ENCODE measurements at places on chromosomes 11 and 22.
A peak's percentile ranks its signal among the peaks of the same experiment; 100 is the strongest.

DNA sequence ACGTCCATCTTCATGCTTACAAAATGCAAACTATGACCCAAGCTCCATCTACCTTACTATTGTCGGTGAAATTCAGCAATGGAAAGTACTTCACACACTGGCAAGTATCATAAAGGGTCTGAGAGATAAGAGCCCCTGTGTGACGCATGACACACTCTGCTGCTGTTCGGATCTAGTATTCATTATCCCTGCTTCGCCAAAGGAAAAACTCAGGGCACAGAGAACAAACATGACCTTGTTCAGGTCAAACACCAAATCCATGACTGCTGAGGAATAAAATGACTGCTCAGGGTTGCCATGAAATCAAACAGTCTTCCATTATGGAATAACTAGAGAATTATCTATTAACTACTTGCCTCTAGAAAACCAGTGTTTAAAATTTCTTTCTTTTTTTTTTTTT, 73.0 kb downstream of the MICAL3 start:
- DNase-seq = no peak

GRCh38 chr22:35984183-35985175, 44.1 kb downstream of the RBFOX2 start:
- DNase-seq = no peak

DNA sequence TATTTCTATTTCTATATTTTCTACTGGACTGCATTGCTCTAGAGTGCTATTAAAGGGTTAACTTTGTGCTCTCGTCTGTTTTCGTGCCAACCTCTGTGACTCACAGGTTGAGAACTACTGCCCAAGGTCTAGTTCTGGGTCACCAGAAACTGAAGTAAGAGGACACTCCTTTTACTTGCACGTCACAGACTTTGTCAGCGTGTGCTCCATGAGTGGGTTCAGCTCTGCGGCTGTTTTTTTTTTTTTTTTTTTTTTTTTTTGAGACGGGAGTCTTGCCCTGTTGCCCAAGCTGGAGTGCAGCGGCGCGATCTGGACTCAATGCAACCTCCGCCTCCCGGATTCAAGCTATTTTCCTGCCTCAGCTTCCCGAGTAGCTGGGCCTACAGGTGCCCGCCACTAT, 49.8 kb downstream of the CLMP start:
- no peak for DNase-seq

- no peak for DNase-seq
These were observed 63.9 kb downstream of the PKNOX2 start for GRCh38 chr11:125228445-125228844.

DNA sequence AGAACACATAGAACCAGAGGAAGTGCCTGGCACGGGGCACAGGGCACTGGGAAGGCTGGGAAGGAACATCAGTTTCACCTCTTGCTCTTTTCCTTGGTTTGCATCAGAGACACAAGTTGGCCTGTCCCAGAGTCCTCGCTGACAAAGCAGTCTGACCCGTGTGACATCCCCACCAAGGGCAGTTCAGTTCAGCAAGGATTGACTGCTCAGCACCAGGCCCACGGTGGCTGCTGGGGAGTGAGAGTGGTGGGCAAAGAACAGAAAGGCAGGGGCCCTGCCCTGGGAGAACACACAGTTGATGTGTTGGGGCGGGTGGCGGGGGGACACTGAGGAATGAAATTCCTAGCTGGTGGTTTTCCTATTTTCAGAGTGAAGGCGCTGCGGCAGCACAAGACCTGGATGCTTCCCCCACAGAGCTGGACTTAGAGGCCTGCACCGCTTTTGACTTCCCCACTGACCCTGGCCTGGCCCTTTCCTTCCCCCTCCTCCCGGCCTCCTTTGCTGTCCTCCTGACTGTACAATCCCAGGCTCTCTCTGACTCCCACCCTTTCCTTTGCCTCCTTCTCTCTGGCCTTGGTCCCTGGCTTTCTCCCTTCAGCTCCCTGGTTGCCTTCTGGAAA, 2.2 kb upstream of the TMPRSS13 start:
- DNase-seq = no peak

- no peak for DNase-seq
These were observed 6.1 kb downstream of the HEPHL1 start for GRCh38 chr11:94027210-94027609.

DNA sequence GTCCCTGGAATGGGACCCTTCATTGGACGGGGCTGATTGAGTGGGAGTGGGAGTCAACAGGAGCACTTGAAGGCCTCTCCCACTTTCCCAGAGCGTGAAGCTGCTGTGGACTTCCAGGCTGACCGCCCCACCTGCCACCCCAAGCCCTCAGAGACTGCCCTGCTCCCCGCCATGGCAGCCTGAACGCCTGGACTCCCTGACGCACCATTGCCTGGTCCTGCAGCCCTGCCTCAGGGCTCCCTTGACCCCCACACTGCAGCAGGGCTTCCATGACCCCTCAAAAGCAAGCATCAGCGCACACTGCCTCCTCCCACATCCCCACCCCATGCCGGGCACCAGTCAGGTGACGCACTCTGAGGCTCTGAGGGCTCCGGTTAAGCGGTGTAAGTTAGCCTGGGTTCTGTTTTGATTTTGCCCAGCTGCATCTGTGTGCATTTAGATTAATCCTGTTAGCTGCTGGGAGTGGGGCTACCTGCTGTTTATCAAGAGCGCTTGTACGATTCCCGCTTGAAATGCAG, 39.4 kb downstream of the TRIM29 start:
- DNase-seq = no peak

DNA sequence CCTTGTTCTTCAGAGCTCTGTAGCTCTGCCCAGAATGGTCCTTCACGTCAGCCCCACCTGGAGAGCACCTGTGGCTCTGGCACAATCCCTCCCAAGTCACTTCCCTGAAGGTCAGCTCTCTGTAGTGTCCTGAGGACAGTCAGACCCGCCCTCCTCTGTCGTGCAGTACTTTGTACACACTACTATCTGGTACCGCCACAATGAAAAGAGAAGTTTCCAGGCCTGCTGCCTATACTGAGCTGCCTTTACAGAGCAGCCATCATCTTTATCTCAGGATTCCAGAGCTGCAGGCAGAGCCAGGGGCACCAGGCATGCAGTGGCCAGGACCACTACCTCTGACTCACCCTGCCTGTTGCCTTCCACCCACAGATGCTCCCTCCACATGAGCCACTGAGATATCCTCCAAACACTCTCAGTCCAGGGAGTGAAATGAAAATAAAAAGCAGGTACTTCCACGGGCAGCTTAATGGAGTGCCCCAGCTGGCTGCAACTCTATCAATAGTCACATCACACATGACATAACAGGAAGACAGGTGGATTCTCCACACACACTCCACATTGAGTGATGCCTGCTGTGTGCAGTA, 7.3 kb downstream of the PACSIN2 start:
- DNase-seq = peak; percentile 54

DNA sequence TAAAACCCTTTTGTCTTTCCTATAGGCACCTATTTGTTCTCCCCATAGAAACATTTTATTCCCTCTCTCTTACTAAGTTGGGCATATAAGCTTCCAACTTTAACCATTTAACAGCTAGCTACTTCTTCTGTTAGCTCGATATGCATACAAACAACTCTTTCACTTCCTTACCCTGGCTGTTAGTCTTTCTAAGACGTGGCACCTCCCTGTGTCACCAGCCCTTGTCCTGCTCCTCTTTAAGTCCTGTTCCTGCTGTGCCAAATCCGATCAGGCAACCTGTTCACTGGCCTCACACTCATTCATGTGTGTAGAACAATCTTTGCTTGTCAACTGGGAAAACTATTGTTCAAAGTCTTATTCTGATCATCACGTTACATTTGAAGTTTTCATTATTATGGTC, 1376.1 kb upstream of the TENM4 start:
- DNase-seq = no peak

DNA sequence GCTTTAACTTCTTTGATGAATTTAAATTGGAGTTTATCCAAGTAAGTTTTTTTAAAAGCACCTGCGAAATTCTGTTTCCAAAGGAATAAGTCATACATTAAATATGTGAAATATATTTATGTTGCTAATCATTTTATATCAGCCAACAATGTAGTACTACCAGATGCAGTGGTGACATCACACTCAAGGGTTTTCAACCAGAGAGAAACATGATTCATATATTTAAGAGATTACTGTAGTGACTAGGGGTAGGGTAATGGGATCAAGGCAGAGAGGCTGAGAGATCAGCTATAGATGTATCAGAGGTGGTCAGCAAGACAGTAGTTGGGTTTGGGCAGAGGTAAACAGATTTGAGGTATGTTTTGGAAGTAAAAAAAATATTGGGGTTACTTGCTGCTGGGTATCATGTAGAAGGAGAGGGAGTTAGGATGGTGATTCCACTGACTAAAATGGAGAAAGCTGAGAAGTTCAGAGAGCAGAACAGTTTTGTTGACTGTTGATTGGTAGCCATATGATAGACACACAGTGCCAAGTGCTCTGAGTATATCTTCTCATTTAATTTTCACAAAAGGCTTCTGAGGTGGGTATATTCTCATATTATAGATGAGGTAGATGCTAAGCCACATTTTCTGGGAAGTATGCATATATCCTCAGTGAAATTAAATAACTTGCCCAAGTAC, 39.4 kb downstream of the CEP57 start:
- DNase-seq = no peak

- no peak for DNase-seq
These were observed 25.0 kb downstream of the GDPD5 start for GRCh38 chr11:75500742-75501141.

DNA sequence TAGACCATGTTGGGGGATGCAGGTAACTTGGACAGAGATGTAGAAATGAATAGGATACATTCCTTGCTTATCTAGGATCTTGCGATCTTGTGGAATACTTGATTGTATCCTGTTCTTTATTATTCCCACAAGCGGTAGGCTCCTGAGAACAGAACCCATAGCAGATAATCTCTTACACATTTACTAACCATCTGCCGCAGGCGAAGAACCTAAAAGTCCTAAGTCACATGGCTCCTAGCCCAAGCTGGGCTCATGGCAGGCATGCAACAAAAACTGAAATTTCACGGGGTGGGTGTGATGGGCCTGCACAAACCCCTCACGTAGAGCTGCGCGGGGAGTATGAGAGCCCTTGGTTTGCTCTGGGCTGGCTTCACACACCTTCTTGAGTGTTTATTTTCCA, 177.4 kb upstream of the NECTIN1 start:
- DNase-seq = no peak
